ENCODE measurements at places on chromosomes 3 and 15.

- DNase-seq, result no peak
Measured at GRCh38 chr3:168975576-168975975, 687.9 kb downstream of the MECOM start.

DNA sequence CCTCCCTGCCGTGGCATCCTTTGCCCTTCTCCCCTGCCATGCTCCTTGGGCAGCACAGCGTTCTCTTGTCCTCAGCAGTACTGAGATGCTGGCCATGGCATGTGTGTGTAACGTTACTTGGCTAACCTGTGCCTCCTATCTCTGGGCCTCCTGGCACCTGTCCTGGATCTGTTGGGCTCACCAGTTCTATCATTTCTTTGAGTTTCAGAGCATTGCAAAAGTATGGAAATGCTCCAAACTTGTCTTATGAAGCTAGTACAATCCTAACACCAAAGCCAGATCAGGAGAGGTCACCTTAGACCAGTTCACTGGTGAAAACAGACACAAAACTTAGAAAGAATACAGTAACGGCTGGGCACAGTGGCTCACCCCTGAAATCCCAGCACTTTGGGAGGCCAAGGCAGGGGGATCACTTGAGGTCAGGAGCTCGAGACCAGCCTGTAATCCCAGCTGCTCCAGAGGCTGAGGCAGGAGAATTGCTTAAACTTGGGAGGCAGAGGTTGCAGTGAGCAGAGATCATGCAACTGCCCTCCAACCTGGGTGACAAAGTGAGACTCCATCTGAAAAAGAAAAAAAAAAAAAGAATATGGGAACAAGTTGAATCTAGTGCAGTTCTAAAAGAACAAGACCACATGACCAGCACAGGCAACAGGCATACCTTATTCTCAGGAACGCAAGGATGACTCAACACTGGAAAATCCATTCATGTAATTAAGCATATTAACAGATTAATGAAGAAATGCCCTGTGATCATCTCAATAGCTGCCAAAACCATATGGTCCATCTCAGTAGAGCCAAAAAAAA is 62.4 kb upstream of the TRPM1 start:
- DNase-seq, result no peak

GRCh38 chr3:50241713-50242380 is 5.8 kb downstream of the GNAI2 start:
- DNase-seq, result no peak

GRCh38 chr3:46708401-46709156 is 7.4 kb downstream of the TMIE start:
- no peak for DNase-seq

DNA sequence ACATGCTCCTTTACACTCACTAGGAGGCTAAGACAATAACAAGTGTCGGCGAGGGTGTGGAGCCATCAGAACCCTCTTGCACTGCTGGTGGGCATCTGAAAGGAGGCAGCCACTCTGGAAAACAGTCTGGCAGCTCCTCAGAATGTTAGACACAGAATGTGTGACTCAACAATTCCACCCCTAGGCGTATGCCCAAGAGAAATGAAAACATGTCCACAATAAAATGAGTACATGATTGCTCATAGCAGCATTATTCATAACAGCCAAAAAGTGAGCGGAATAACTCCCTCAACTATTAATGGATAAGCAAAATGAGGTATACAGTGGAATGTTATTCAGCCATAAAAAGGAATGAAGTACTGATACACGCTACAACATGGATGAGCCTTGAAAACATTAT is 57.8 kb downstream of the WNT7A start:
- no peak for DNase-seq

DNA sequence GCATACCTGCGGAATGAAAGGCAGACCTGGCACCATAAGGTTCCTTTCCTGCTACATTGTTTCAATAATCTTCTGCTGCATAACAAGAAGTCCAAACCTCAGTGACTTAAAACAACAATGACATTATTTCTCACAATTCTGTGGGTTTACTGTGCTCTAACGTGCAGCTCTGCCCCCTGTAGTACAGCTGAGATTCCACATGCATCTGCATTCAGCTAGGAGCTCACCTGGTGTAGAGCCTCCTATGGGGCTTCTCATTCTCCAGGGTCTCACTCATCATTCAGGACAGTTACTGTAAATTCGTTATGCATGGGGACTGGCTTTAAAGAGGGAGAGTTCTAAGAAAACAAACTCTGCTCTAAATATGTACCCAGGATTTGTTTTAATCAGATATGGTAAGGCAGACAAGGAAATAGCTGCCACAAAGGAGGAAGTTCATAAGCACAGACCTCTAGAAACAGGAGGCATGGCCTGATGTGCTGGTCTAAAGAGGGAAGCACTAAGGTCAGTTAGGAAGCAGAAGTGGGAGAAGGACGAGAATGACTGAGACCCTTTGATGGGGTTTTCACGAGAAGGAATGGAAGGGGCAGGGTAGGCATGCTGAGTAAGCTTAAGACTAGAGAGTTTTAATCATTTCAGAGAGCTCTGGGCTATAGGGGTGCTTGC is 347.0 kb downstream of the NEK10 start:
- no peak for DNase-seq

DNA sequence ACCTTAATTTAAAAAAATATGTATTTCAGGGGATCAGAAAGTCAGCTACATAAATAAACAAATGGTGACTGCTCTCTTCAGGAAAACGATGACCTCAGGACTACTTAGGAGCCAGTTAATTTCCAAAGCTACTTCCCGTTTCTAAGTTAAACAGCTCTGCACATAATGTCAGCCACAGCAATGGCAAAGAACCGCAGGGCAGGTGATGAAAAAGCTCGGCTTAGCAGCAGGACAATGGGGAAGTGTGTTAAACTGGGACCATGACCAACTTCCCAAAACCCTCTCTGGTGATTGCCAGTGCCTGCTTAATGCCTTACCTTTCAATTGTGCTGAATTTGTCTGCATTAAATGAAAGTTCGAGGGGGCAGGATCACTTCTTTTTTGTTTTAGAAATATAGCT is 258.9 kb downstream of the FHIT start:
- DNase-seq, result no peak

- DNase-seq, result no peak
Measured at GRCh38 chr15:83697716-83698115, 43.8 kb downstream of the ADAMTSL3 start.

- no peak for DNase-seq
Measured at GRCh38 chr15:29070471-29071231, 184.9 kb downstream of the APBA2 start.

DNA sequence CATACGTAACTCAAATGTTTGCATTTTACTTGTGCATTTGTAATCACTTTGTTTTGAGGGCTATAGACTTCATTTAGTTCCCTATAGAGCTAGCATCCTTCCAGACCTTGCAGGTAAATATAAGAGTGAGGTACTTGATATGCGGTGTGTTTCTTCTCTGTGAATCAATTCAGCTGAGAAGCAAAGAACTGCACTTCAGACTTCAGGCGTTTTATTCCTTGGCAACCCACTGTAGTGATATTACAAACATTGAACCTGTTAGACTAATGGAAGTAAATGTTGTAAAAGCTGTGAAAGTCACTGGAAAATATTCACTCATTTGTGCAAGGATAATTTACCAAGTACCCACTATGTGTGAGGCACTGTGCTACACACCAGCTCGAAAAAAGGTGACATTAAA is 94.1 kb upstream of the CHL1 start:
- peak; percentile 18 for DNase-seq

- peak; percentile 99 for DNase-seq
Measured at GRCh38 chr3:195451373-195452015, 8.7 kb upstream of the ACAP2 start.

DNA sequence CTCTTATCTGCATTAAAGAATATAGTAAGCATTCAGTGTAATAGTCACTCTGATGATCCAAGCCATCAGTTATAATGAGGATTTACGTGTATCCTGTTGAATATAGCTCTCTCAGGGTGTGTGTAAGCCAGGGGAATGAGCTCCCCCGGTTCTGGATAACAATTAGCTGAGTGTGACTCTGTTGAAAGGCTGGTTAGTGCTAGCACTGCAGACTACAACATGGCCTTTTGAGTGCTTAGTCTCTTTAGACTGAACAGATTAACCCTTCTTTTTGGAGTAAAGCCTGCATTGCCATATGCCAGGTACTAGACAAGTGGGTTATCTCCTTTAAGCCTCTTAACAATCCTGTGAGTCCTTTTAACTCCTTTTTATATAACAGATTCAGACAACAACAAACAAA is 119.5 kb downstream of the TMEM108 start:
- no peak for DNase-seq

DNA sequence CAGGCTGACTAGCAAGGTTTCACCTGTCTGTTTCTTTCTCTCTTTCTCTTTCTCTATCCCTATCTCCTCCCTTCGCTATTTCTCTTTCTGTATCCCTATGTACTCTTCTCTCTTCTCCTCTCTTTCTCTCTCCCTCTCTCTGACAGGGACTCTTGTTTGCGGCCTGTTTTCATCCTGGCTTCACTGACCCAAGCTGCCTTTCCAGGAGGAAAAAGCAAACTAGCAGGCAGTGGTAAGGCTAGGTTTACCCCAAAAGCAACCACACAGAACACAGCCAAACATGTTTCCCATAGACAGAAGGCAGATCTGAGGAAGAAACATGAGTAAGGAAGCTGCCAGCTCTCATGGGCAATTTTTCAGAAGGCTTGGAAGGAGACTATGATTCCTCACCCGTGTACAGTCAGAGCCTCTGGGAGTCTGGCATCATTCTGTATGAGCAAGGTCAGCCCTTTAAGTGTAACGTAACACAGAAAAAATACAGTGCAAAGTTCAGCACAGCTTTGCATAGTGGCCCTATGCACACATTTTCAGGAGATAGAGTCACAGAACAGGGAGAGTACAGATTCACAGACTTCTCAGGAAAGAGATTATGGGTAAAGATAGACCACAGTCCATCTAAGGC is 61.0 kb downstream of the OCA2 start:
- no peak for DNase-seq

GRCh38 chr15:48507416-48508065 is 138.0 kb downstream of the FBN1 start:
- no peak for DNase-seq

DNA sequence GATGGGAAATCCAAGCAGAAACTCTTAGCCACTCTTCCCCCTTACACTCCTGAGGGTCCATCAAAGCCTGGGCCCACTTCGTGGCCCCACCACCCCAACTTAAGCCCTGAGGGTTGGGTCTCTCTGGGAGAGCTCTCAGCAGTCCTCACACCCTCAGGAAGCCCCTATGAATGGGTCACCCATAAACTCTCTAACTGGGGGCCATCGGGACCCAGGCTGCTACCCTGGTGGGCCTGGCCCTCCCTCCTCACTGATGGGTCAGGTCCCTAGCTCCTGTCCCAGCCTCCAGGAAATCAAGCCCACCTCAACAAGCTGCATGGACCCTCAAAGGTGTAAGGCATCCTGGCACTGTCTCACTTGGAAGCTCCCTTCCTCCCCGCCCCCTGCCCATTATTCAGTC is 19.4 kb downstream of the SH2D7 start:
- DNase-seq, result no peak

DNA sequence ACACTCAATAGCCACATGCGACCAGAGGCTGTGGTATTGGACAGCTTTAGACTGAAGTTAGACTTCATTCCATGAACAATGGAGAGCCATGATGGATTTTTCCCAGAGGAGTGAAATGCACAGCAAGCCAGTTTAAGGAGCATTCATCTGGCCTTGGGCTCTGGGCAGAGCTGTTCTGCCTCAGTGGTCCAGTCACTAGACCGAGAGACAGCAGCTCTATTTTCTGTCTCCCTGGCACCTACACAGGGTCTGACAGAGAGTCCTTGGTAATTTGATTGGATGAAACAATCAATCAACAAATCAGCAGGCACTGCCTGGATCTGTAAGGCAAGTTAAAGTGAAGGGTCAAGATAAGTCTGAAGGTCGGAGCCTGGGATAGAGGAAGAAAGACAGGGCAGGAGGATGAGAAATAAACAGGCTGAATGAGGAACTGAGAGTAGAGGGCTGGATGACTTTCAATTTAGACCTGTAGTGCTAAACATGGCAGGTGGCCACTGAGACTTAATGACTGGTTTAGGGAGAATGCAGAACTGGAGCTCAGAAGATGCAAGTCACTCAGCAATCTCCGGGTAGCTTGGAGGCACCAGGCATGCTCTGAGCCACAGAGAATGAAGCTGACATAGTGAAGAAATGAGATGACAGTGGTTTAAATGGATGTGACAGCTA is 98.5 kb upstream of the SLC25A36 start:
- DNase-seq, result no peak

- DNase-seq, result no peak
Measured at GRCh38 chr15:78879517-78880241, 7.0 kb downstream of the MORF4L1 start.

- no peak for DNase-seq
Measured at GRCh38 chr3:105700575-105700974, 168.2 kb downstream of the CBLB start.
